Adrenal gland (tissue), 19 donors: ENCODE measurements at places on chromosomes 1 and 21. TPM values are rescaled to one million over a fixed set of nuclear protein-coding genes. Genes with fewer than 3 reads are reported as not detected.

MMP23B gene
- 9.9 TPM for total RNA-seq

KCNE2 gene
- not detected for total RNA-seq

IGSF5 gene
- 0.69 TPM for total RNA-seq

DNA sequence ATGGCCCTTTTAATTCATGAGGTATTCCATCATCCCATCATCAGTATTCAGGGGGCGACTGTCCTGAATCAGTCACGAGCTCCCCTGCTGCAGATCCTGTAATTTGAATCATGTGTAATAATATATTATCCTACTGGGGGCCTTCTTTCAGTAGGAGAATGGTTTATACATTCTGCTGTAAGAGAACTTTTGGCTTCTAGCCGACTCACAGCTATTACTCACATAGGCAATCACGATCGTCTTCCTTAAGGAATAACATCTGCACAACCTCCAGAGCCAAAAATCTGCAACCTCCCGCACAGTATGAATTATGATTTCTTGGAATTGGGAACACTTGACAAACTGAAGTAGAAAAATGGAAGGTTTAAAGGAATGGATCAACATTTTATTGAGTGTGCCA, 343.0 kb downstream of the USP25 start:
- H3K27me3 ChIP-seq: no peaks in the 10 kb centered on the region
- no peak for DNase-seq
- H3K4me3 ChIP-seq: no peak overlapping the region
- H3K4me1 ChIP-seq: no peaks in the 10 kb centered on the region

DNA sequence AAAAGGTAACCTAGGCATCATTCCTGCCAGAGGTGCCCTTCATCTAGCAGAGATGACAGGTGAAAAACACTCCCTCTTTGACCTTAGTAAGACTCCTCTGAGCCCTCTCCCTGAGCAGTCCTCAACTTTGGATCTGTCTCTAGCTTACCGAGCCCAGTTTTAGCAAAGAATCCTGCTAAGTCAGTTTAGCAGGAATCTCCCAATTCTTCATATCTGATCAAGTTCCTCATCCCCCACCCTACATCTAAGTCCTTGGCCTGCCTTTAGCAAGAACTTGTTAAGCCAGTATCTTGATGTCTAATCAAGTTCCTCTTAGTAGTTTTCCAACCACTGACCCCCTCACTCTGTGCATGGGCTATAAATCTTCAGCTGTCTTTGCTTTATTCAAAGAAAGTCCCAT, 235.6 kb downstream of the OMA1 start:
- H3K27me3 ChIP-seq: no peaks in the 10 kb centered on the region
- no peak for DNase-seq
- no peak overlapping the region for H3K27ac ChIP-seq

GRCh38 chr1:157186281-157186992, 48.2 kb upstream of the ETV3 start:
- no peak overlapping the region for H3K27ac ChIP-seq
- H3K4me3 ChIP-seq: no peak overlapping the region
- DNase-seq: no peak
- H3K27me3 ChIP-seq: no peaks in the 10 kb centered on the region

GRCh38 chr21:27734146-27734545, 767.3 kb upstream of the ADAMTS5 start:
- no peaks in the 10 kb centered on the region for H3K36me3 ChIP-seq
- no peak for DNase-seq
- no peaks in the 10 kb centered on the region for H3K4me1 ChIP-seq
- no peaks in the 10 kb centered on the region for H3K27me3 ChIP-seq
- no peak overlapping the region for H3K4me3 ChIP-seq

DNA sequence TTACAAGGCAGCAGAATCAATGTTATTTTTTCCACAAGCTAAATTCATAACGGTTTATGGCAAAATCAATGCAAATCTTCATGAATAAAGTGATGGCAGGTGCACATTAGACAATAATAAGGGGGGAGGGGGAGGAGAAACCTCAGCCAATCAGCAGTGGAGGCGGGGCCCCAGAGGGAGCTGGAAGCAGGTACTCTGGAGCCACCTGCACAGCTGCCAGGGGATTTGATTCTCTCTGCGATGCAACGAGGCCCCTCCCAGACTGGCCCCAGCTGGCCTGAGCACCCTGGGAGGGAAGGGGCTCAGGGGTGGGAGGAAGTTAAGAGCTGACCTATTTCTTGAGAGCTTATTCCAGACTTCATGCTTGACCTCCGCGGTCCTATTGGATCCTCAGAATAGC, 127.8 kb upstream of the IGSF21 start:
- H3K4me1 ChIP-seq: no peaks in the 10 kb centered on the region
- H3K36me3 ChIP-seq: no peaks in the 10 kb centered on the region
- H3K27ac ChIP-seq: no peak overlapping the region
